ENCODE measurements at places on chromosomes 1 and 21.

DNA sequence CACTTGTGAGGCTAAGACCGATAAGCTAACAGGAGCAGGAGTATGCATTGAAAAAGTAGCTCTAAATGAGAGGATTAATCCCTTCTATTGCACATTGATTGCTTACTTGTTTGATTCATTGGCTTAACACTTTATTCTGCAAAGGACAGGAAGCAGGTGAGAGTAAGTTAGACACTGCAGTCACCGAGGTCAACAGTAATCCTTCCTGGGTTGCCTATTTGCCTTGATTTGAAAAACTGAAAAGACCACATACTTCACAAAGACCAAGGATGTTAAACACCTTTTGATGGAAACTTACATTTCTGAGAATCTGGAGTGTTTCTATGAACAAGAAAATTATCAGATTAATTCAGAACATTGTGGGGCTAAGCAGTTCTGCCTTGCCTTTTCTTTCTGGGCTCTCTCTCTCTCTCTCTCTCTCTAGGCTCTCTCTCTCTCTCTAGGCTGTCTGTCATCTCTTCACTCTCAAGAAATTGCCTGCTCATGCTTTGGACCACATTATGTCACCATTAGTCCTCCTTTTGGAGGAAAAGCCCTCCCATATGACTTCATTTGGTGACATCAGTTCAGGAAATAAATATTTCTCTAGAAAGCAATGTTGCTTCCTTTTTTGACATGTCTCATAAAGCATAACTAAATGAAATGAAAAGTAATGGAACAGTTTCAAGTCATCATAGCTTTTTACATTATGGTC is 103.8 kb downstream of the TNFSF18 start:
- DNase-seq, result no peak

- DNase-seq, result no peak
Observed at GRCh38 chr21:28580585-28580984, 412.1 kb downstream of the LTN1 start.

DNA sequence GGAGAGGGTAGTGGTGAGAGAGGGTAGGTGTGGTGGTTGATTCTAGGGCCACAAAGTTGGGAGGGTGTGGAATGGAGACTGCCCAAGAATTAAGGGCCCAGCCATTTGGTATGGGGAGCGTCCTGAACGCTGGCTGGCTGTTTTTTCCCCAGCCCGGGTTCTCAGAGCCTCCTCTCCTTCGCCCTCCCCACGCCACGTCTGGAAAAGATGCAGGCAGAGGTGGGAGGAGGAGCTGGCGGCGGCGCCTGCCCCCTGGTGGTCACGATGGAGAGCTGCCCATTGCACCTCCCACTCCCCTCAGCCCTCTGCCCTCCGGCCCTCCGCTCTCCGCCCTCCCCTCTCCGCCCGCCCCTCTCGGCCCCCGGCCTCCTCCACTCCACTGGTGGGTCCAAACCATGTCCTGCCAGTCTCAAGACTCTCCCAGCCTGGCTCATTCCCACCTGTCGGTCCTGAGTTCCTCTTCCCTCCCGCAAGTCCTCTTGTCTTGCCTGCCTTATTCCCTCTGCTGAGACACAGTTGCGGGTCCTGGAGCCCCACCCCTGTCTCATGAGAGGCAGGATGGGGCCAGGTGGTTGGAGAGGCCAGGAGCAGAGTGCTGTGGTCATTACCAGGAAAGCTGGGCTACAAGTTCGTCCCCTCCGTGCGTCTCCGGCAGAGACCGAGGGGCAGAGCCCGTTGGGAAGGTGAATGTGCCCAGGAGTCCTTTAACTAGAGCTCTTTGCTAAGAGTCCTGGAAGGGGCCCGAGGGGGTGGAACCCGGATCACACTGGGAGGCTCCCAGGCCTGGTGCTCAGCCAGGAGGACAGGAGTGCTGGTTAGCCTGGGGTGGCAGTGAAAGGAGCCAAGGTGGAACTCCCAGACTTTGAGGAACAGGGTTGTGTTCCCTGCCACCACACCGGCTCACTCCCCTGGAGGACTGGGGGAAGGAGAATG is 22.6 kb downstream of the ETNK2 start:
- DNase-seq, result peak; percentile 29

GRCh38 chr1:5514527-5515183 is 477.6 kb downstream of the NPHP4 start:
- peak; percentile 53 for DNase-seq

DNA sequence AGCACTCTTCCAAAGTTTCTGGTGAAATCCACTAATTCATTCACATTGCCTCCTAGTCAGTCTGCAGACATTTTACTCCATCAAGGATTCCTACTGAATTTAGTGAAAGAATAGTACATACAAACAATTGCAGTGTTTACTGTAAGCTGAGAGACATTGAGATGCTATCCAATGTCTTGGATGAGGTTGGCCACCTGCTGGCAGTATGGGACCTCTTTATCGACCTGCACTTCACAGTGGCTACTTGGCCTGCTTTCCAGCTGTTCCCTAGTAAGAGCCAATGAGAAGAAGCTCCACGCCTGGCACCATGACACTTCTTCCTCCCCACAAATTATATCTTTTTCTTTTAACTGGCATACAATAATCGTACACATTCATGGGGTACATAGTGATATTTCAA is 51.5 kb upstream of the LRIF1 start:
- no peak for DNase-seq

DNA sequence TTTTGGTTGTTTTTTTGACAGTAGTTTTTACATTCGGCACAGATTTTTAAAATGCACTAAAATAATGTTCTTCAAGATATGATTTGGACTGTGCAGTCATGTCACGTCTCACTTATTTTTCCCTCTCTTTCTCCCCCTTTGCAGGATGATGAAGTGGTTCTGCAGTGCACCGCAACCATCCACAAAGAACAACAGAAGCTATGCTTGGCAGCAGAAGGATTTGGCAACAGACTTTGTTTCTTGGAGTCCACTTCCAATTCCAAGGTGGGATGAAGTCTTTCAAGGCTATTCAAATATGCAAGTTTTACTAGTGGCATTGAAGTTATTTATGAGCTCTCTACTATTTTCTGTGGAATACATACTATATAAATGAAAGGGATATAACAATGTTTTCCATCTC is 228.4 kb downstream of the RYR2 start:
- no peak for DNase-seq

- DNase-seq, result no peak
Observed at GRCh38 chr1:15020943-15021745, 132.4 kb upstream of the TMEM51 start.

DNA sequence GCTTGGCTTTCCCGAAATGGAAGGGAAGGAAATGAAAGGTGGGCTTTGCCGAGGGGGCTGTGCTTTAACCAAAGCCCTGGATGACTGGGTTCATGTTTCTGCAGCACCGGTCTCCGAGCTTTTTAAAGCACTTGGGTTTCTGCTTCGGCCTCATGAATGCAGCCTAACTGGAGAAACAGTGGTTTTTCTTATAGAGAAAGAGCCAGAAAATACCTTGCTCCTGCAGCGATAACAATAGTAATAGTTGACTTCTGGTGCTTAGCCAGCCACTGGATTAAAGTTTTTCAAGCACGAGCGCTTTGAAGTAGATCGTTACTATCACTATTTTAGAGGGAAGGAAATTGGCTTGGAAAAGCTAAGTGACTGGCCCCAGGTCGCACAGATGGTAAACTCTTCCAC is 500 bp upstream of the DOCK7 start:
- no peak for DNase-seq

DNA sequence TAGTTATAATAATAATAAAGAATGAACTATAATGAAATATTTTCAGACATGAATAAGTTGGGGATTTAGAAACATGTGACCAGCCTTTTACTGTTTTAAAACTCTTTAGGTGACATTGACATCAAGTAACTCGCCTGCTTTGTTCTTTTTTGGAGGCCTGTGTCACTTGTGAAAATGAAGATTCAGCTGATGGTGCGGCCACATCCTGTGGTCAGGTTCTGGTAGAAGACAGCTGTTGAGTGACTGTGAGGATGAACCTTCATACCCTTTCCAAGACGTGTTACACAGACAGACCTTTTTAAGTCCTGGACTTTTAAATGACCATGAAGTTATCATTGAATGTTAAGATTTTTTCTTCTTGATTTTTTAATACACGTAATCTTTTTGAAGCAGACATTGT is 10.3 kb downstream of the UTS2 start:
- no peak for DNase-seq

DNA sequence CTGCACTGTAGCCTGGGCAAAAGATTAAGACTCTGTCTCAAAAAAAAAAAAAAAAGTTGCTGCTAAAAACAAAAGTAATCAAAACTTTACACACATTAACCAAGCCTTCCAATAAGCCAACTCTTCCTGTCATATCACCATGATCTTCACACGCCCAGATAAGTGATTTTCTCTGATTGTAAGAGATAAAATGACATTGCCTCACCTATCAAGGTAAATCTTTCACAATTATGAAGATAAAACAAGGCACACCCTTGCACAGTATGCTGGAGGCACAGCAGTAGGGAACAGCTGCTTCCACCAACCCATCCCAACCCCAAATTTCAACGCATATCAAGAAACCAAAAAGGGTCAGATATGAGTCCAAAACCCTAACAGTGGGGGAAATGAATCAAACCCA is 8.8 kb upstream of the TIAM1 start:
- no peak for DNase-seq

- DNase-seq, result no peak
Observed at GRCh38 chr1:180926164-180926981, 13.7 kb downstream of the KIAA1614 start.

DNA sequence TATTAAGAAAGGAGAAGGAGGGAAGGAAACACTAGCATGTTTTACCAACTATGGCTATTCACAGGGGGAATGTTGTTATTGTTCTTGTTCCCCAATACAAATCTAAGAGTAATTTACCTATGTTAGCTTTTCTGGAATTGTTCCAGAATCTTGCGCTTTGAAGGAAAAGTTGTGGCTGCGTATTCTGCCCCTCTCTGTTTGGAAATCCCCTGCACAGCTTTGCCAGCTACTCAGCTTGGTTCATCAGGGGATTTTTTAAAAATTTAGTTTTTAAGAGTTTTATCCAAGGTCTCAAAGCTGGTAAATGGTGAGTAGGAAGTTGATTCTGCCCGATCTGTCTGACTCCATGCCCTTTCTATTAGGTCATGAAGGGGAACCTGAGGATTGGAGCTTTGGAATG is 9.5 kb upstream of the IRF6 start:
- DNase-seq, result no peak

Measured in naive thymus-derived CD8-positive, alpha-beta T cell (primary cell).